Esophagus squamous epithelium (tissue), 5 donors: ENCODE measurements at places on chromosomes 12 and 14.
A peak's percentile ranks its signal among the peaks of the same experiment; 100 is the strongest.

DNA sequence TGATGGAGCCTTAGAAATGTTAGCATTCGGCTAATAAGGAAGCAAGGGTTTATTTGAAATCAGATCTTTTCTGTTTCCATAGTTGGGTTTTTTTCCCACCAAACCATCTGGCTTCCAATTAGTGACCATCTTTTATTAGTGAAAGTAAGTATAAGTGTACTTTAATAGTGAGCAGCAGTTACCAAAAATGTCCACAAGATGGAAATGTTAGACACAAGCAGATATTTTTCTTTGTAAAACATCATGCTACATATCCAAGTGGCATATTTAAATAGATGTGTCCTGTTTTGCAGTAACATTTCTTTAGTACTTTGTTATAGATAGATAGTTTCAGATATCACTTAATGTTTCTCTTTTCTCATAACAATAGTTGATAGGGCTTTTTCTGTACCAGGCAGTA lies 28.8 kb downstream of the YEATS4 start:
- no peak for DNase-seq

DNA sequence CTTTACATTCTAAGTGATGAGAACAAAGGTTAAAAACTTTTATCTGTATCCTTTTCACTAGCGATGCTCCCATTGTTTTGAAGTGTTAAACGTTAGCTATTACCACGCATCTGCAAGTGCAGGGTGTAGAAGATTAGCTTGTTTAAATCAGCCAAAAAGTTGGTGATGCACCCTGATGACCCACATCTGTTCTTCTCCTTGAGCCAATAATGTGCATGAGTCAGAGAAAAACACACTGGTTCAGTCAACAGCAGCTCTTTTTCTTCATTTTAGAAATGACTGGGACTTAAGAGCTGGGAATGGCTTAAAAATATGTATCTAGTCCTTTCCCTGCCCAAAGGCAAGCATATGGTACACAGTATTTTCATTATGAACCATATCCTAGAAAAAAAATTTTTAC lies 323.5 kb upstream of the PDE3A start:
- no peak for DNase-seq

DNA sequence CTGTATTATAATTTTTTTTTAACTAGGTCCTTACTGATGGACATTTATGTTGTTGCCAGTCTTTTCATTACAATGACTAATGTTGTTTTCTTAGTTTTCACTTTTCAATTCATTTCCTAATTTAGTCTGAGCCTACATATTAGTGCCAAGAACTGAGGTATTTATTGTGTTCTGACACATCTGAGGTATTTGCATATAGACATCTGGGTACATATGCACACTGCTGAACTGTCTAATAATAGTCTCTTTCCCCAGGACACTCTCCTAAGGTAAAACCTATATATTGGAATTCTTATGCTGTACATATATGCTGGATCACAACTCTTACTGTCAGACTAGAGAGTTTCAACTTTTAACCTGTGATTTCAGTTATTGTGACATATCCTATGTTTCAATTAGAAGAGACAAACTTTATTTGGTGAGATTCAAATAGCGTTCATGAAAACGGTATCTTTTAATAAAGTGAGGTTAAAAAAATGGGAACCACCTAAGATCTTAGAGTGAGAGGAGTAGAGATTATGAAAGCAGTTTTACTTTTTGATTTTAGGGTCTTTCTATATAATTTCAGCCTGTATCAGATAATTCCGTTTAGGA lies 263.2 kb downstream of the RAD51B start:
- DNase-seq, result no peak

- no peak for DNase-seq
Measured at GRCh38 chr14:32129124-32129523, 52.0 kb downstream of the ARHGAP5 start.

GRCh38 chr12:132246997-132247717 lies 82.2 kb downstream of the GALNT9 start:
- DNase-seq, result no peak

- no peak for DNase-seq
Measured at GRCh38 chr14:99649219-99649618, 4.3 kb downstream of the HHIPL1 start.

GRCh38 chr12:57525615-57526383 lies 3.2 kb downstream of the MBD6 start:
- no peak for DNase-seq

GRCh38 chr14:104220215-104221070 lies 82.1 kb downstream of the KIF26A start:
- DNase-seq, result no peak

DNA sequence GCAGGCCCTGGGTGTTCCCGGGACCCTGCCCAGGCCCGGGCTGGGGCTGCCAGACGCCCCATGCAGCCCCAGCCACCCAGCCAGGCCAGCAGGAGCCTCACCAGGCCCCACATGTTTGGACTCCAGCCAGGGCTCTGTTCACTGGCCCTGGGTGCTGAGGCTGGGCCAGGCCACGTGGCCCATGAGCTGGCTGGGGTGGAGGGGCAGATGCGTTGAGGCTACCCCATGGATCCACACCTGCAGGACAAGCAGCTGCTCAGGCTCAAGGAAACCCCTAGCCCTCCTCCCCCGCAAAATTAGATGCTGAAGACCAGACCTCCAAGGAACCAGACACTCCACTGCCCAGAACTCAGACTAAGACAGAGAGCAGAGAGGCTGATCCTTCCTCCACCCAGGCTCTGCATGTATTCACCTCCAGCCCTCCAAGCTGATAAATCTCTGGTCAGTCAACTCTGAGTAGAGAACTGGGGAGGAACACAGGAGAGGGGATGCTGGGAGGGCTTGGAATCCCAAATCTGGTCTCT lies 1.6 kb downstream of the CDH24 start:
- DNase-seq, result no peak

GRCh38 chr12:124655048-124655697 lies 87.8 kb upstream of the NCOR2 start:
- no peak for DNase-seq

DNA sequence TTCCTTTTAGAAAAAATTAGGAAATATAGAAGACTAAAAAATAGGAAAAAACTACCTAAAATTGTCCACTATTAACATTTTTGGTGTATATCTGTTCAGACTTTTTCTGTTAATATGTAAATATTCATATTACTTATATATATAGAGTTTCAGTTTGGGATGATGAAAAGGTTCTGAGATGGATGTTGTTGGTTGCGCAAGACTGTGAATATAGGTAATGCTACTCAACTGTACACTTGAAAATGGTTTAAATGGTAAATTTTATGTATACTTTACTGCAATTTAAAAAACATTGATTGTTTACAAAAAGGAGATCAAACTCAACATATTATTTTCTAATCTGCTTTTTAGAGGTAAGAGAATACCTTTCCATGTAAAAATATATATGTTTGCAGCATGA lies 200.9 kb downstream of the RAD51B start:
- no peak for DNase-seq

DNA sequence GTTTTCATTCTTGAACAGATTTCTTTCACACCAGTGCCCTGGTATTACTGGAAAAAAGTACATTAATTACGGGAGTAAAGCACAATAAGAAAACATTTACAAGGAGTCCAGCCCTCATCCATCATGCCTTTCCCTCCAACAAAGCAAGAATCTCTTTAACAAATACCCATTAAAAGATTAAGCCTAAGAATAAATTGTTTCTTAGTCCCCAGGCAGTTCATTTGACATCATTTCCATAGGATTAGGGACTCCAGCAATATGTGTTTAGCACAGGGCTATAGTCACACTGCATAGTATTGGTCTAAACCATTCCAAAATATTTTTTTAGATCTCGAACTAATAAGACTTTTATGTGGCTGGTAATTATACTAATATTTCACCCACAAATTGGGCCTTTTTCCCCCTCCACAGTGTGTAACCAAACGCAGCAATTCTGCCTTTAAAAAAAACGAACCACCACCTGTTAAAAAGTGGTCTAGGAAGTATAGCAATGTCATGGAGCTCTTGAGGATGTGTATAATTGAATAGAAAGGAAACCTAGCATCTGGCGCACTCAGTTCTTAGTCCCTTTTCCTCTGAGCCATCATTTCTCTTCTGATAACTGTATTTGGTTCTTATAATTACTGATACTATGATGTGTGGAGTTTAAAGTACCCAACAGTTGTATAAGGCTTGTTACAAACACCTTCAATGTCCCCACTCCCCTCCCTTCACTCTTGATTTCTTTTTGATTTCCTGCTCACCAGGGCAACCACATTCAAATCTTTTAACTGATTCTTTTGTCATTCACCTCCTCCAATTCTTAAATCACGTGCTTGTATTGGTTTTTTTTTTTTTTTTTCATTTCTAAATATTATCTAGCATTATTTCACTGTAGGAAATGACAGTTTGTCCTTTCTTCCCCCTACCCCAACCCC lies 138.7 kb downstream of the ETV6 start:
- no peak for DNase-seq

GRCh38 chr14:78319887-78320635 lies 149.9 kb downstream of the NRXN3 start:
- DNase-seq, result no peak

- DNase-seq, result peak; percentile 97
Measured at GRCh38 chr12:56359851-56360767, at the start of gene STAT2. Gene STAT2 (minus strand): TSS chr12:56360107. CDS start chr12:56356571, 3,536 bp downstream.

DNA sequence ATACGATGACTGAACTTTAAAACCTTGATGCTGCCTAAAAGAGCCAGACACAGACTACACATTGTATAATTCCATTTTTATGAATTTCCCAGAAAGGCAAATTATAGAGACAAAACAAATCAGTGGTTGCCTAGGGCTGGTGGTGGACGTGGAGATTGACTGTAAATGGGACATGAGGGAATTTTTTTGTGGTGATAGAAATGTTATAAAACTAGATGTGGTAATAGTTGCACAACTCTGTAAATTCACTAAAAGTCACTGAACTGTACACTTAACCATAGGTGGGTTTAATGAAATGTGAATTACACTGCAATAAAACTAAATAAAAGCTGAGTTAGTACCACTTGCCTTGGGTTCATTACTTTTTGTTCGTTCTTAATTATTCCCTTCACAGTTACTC lies 72.1 kb downstream of the PLEKHA5 start:
- DNase-seq, result no peak

GRCh38 chr14:78840898-78841297 lies 670.7 kb downstream of the NRXN3 start:
- DNase-seq, result no peak

DNA sequence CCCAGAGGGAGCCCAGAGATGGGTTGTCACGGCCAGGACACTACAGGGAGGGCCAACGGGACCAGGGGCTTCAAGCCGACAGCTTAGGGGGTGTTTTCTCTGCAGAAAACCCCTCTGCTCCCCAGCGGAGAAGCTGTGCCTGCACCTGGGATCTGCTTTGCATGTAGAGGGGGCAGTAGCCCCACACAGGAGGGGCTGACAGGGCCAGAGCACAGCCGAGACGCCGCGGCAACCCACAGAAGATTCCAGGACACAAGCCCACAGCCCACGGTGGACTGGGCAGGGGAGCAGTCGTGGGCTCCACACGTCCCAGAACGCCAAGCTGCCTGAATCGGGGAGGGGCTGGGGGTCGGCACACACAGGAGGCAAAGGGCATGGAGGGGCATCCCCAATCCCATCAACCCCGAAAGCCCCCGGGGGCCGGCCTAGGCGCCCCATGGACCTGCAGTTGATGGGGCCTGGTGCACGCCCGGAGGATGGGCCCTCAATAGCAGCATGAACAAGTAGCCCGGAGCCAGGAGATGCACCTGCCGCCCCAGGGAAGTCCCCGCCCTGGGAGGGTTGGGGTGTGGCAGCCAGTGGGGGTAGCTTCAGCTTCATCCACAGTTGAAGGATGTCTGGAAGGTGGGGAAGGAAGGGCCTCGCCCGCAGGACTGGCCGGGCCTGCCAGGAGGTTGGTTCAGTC lies 30.5 kb upstream of the TMEM179 start:
- no peak for DNase-seq

- DNase-seq, result no peak
Measured at GRCh38 chr12:121522971-121523370, 57.9 kb downstream of the KDM2B start.

DNA sequence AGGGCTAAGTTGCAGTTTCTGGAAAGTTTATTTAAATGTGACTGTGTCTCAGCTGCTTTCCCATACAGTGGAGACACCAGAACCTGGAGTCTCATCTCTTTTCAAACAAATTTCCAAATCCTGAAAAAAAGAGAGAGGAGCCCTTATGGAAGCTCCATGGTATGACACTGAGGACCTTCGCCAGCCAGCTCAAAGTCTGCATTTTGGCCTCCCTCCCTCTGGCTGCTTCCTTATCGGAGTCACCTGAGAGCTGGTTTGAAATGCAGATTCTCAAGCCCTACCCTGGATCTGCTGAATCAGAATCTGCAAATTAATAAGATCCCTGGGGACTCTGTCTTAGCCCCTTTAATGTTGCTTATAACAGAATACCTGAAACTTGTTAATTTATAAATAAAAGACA lies 21.7 kb upstream of the JDP2 start:
- no peak for DNase-seq

- DNase-seq, result no peak
Measured at GRCh38 chr12:48767521-48767920, 21.4 kb downstream of the ADCY6 start.

- DNase-seq, result no peak
Measured at GRCh38 chr12:102454808-102455760, 25.3 kb downstream of the IGF1 start.

- no peak for DNase-seq
Measured at GRCh38 chr14:52332269-52332668, 18.2 kb downstream of the PTGER2 start.

DNA sequence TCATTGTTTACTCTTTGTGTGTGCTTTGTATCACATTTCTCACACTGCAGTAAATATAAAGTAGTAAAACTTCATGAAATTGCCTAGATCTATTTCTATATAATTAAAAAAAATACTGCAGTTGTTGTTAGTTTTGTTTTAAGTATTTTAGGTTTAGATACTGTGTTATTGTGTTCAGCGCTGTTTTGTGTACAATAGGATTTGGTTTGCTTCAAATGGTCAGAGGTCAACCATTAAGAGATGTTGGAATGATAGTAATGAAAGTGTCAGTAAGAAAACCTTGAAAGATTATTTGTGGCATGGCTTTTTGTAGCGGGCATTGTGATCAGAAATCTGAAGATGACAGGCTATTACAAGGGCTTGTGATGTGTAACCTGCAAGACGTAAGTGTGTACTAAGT lies 67.9 kb downstream of the RAD51B start:
- DNase-seq, result no peak

- no peak for DNase-seq
Measured at GRCh38 chr14:53113989-53114388, 39.1 kb downstream of the DDHD1 start.
